GM12865 (cell line): ENCODE measurements at places on chromosomes 7 and 10.

GRCh38 chr10:122475591-122476332 is 14.4 kb downstream of the HTRA1 start:
- no peak for DNase-seq

GRCh38 chr10:132365102-132365501 is 31.9 kb upstream of the PWWP2B start:
- DNase-seq = no peak

- DNase-seq = no peak
Observed at GRCh38 chr10:30366829-30367228, 17.8 kb upstream of the MTPAP start.

DNA sequence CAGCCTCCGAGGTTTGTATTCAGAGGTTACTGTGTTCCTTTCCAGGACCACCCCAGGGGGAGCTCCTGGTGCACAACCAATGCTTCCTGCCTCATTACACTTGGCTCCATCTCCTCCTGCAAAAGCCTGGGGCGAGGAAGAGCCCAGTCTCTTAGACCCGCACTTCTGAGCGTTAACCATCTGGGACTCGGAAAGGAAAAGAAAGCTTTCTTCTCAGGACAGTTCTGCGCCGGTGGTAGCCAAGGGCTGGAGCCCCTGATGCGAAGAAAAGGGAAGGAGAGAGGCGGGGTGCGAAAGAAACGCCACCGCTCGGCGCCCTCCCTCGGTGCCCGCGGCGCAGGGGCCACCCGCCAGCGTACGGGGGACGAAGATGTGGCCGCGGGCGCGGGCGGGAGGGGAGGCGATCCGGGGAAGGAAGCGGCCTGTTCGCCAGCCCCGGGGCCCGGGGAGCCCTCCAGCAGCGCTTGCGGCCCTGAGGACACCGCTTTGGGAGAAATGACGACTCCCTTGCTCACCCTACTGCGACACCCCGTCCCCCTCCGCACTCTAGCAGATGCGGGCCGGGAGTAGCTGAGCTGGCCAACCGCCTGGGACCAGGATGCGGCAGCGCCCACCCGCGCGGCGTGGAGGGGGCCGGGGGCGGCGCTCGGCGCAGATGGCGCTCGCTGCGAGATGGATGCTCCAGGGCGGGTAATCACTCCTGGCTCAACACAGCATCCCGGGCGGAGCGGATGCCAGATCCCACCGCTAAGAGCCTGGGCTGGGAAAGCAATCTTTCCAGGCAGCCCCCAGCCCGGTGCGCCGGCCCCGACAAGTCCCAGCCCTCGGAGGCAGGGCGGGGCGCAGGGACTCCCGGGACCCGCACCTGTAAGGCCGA is 1.3 kb downstream of the NRCAM start:
- no peak for DNase-seq

DNA sequence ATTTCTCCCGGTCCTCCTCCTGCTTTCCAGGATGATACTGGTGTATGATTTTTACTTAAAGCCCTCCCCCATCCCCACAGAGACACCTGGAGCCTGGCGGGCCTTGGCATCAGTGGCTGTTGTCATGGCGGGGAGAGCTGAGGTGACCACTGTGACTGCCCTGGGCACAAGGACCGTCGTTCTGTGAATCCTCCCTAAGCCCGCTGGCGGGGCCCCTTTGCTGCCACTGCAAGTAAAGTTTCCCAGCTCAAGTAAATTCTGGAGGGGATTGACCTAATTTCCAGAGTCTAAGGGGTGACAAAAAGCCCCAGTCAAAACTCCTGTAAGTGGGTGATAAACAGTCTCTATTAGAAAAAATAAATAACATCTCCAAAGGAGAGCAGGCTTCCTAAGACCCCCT is 393.2 kb upstream of the PODXL start:
- no peak for DNase-seq

- DNase-seq = no peak
Observed at GRCh38 chr7:140026935-140027334, 35.8 kb downstream of the PARP12 start.

DNA sequence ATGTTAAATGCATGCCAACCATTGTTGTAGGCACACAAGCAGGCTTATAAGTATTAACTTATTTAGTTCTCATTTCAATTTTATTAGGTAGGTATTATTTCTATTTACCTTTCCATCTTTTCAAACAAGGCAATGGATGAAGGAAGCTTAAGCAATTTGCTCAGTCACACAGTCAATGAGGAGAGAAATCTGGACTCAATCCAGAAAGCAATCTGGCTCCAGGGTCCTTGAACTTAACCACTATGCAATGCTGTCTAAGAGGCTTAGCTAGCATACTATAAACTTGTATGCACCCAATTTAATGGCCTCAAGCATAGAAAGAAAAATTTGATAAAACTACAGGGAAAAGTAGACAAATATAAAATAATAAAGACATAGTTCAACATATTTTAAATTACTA is 88.6 kb downstream of the VWDE start:
- no peak for DNase-seq

GRCh38 chr10:79269969-79270368 is 77.3 kb upstream of the PPIF start:
- no peak for DNase-seq

- DNase-seq = no peak
Observed at GRCh38 chr10:62224606-62225005, 44.0 kb downstream of the RTKN2 start.

DNA sequence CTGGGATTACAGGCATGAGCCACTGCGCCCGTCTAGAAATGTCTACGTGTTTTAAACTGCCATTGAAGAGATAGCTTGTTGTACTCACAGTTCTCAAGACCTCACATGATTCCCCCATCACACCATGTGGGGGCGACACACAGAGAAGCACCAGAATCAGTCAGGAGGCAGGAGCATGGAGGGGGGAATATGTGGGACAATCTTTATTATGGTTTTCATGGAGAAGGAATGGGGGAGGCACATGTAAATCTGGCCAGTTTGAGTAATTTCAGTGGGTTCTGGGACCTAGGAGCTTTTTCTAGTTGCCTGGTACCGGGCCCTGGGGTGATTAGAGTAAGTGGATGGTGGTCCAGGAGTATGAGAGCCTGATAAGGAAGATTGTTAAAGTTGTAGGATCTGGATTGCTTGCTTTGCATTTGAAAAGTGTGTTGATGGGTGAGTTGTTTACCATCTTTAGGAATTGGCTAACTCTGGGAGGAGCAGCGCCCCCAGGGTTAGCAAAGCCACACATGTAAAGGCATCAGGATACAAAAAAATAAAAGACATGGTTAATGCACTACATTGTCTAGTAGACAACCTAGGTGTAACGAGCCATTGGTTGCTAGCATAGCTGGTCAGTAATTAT is 85.4 kb upstream of the SLC13A1 start:
- DNase-seq = no peak

- DNase-seq = no peak
Observed at GRCh38 chr7:26306790-26307189, 15.1 kb downstream of the SNX10 start.

GRCh38 chr10:49106451-49106850 is 8.9 kb downstream of the VSTM4 start:
- no peak for DNase-seq
